Putamen (tissue), 1 donor: ENCODE measurements at places on chromosomes 7 and 10.

GRCh38 chr10:124563320-124564040 is 101.9 kb downstream of the LHPP start:
- DNase-seq, result no peak

- DNase-seq, result no peak
These were observed 319.0 kb upstream of the FZD1 start for GRCh38 chr7:90945104-90945787.

- DNase-seq, result no peak
These were observed 872.2 kb upstream of the AUTS2 start for GRCh38 chr7:68725843-68726785.

- DNase-seq, result no peak
These were observed 27.8 kb upstream of the NUB1 start for GRCh38 chr7:151313857-151314256.

DNA sequence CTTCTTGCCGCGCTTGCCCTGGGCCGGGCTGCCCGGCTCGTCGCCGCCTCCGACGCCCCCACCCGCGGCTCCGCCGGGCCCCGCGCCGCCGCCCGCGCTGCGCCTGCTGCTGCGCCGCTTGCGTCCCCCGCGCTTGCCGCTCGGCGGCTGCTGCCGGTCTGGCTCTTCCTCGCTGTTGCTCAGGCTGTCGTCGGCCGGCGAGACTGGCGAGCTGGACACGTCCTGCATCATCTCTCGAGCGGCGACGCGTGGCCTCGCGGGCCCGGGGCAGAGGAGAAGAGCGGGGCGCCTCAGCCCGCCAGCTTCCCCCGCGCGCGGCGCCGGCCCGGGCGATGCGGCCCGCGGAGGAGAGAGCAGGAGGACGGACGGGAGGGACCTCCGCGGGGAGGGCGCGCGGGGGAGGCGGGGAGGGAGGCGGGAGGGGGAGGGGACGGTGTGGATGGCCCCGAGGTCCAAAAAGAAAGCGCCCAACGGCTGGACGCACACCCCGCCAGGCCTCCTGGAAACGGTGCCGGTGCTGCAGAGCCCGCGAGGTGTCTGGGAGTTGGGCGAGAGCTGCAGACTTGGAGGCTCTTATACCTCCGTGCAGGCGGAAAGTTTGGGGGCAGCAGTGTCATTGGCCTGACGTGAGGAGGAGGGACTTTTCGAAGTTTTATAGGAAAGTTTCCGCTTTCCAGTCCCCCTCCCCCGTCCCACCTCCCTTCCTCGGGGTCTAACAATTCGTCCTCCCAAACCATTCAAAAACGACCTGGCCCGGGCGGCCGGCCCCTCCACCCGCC is at the start of gene TWIST1:
Gene TWIST1, minus strand, starts transcription at position 546 of the 779 bp plus-strand sequence. Its CDS starts 315 bp downstream, at position 231.
- DNase-seq, result no peak

GRCh38 chr10:103703941-103704919 is 151.1 kb downstream of the SH3PXD2A start:
- DNase-seq, result no peak

DNA sequence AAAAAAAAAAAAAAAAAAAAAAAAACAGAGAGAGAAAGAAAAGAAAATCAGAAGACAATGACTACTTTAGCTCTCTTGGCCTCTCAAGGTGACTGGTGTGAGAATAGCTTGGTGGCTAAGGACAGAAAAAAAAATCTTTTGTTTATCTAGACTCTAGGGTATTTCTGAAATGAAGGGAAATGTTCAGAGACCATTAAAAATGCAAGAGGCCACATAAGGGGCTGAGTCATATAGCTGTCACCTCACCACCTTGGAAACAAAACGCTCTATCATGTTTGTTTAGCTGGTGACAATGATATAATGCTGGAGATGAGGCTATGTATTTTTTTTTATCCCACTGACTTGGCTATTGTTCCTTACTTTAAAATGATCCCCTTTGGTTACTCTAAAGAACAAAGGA is 287.0 kb upstream of the CDC14C start:
- no peak for DNase-seq

DNA sequence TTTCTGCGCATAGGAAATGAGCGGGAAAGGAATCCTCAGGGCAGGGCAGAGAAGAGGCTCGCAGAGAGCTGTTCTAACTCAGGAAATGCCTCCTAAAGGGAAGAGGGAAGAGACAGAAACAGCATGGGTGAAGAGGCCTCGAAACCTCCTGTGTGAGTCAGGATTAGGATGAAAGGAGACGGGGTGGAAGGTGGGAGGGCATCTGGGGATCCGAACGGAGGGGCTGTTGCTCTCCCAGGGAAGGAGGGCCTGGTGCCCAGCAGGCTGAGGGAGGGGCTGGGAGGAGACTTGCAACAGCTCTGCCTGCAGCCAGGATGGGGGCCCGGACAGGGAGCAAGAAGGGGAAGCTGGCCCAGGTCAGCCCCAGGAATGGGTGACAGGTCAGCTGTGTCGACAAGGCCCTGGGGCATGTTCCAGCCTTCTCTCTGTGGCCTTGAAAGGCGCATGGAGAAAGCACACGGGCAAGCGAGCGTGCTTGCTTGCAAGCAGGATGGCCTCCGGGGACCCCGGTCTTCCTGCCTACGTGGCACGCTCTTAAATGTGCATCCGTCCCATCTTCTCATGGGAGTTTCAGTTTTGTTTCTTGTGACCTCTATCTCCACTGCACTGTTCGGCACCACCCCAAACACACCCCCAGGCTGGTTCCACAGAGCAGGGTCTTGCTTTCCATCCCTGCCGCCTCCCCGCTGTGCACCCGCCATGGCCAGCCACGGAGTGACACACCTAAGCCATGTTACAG is 63.5 kb downstream of the HIPK2 start:
- DNase-seq, result no peak

- DNase-seq, result no peak
These were observed 36.4 kb upstream of the CARD11 start for GRCh38 chr7:3080106-3080505.

DNA sequence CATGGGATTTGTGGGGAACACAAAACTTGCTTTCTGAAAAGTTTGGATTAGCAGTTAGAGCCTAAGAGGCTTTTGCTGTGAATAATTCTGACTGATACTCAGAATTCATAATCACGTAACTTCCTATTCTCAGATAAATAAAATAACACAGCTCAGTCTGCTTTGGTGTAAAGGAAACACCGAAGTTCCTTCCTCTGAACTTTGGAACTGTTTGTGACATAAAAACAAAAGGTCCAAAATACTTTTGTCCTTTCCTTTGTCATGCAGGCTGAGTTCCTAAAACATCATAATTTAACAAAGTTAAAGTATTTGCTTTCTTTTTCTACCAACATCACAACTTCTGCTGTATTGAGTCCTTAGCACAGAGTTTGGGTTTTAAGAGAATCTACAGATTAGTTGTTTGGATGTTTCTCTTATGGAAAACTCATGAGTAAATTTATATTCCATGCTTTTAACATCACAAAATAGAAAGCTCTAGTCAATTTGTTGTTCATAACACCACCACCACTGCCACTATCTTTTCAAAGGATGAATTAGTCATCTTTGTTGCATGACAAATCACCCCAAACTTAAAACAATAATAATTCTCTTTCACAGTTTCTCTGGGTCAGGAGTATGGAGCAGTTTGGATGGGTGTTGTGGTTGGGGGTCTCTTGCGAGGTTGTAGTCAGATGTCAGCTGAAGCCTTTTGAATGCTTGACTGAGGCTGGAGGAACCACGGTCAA is 123.4 kb downstream of the REEP3 start:
- no peak for DNase-seq

DNA sequence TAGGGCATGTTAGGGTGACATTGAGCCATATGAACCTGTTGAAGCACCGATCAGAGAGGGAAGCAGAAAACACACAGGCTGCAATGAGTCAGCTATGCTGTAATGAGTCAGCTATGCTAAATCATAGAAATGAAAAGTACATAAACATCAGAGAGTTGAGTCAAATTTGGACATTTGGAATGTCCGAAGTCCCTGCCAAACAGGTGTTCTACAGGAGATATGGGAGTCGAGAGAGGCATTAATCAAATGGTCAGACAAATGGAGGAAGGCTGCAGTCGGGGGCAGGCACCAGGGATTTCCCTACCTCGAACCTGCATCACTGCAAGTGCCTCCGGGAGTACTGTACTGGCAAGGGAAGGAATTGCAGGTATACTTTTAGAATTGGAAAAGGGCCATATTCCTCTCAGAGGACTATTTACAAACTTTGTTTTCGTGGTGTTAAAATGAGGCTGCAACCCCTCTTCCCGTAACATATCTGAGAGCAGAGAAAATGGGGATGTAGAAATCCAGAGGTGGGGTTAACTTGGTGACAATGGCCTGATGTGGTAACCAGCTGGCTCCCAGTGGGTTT is 8.8 kb upstream of the ZC3HAV1 start:
- no peak for DNase-seq

DNA sequence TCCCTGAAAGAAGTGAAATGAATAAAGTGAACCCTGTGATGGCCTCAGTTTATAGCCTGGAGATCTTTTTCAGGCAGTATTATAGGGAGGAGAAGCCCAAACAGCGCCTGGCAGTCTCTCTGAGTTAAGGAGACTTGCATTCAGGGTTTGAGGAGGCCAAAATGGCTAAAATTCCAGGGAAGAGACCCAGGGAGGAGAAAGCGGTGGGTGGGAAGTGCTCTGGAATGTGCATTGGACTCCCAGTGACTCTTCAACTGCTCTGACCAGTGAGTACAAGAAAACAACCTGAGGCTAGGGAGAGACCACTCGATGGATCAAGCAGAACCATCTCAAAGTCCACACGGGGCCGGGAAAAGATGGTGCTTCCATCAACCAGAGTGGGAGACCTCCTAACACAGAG is 35.3 kb upstream of the EPHB6 start:
- no peak for DNase-seq

- no peak for DNase-seq
These were observed 287.5 kb downstream of the KCNMA1 start for GRCh38 chr10:77350134-77350533.

DNA sequence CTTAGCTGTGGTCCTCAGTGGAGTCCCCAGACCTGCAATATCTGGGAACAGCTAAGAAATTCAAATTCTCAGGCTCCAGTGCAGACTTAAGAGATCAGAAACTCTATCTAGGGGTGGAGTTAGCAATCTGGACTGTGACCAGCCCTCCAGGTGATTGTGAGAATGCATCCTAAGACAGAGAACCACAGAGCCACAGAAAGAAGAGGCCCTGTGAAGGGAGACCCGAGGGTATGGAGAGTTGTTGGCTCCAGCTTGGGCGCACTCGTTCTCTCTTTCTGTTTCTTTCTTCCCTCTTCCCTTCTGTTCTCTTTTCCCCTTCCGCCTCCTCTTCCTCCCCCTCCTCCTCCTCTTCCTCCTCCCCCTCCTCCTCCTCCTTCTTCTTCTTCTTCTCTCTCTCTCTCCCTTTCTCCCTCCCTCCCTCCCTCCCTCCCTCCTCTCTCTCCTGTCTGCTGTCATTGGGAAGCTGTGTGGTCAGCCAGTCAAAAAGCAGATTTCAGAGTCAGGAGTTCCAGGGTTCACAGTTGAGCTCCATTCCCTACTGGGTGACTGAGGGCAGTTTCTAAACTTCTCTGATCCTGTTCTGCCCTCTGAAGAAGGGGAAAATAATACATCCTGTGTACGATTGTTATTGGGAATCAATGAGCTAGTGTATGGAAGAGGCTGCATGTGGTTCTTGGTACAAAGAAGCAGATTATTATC is 62.1 kb upstream of the STEAP1B start:
- DNase-seq, result no peak

GRCh38 chr7:21771906-21772610 is 173.6 kb downstream of the CDCA7L start:
- no peak for DNase-seq

DNA sequence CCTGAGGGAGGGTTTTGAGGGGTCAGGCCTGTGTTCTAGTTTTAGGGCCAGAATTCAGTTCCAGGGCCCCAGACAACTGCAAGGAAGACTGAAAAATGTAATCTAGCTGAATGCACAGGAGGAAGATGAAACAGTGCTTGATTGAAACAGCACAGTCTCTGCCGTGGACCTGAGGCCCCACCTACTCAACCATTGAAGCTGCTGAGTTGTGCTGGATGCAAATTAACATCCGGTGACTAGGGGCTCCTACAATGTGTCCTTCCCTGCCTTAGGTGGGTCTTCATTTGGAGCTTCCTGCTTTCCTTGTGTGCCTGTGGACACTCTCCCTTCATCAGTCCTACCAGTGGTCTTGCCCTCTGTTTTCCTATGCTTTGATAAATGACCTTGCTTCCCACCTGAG is 5.7 kb downstream of the GLRX3 start:
- DNase-seq, result no peak

- no peak for DNase-seq
These were observed 76.2 kb downstream of the SFMBT2 start for GRCh38 chr10:7334642-7334964.

DNA sequence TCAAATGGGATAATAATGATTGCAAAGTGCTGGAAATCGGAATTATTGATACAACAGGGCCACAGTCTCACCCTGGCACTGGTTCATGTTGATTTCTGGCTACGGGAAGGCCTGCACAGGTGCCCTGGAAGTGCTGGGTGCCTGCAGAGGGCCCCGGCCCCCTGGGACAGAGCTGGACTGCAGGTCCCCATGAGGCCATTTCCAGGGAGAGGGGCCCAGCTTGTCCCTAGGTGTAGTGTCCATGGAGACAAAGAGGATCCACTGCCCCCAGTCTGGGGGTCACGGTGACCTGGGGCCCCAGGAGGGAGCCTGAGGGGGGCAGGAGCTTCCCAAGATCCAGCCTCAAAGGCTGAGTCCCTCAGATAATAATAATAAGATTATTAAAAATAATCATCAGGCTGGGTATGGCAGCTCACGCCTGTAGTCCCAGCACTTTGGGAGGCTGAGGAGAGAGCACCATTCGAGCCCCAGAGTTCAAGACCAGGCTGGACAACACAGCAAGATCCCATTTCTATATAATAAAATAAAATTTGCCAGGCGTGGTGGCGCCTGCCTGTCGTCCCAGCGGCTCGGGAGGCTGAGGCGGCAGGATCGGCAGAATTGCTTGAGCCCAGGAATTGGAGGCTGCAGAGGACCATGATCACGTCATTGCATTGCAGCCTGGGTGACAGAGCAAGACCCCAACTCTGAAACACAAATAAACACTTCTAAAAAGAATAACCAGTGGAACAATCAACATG is 98.1 kb downstream of the MICALL2 start:
- no peak for DNase-seq

GRCh38 chr10:98096316-98096715 is 38.1 kb upstream of the R3HCC1L start:
- DNase-seq, result no peak

GRCh38 chr10:128498378-128498730 is 372.1 kb upstream of the MKI67 start:
- DNase-seq, result no peak
